Activated naive CD8-positive, alpha-beta T cell treated with anti-CD3 and anti-CD28 coated beads, Interleukin-2, amount 50 U/mL, for 24 hours (primary cell): ENCODE measurements at places on chromosomes 5 and 9.
A peak's percentile ranks its signal among the peaks of the same experiment; 100 is the strongest.

DNA sequence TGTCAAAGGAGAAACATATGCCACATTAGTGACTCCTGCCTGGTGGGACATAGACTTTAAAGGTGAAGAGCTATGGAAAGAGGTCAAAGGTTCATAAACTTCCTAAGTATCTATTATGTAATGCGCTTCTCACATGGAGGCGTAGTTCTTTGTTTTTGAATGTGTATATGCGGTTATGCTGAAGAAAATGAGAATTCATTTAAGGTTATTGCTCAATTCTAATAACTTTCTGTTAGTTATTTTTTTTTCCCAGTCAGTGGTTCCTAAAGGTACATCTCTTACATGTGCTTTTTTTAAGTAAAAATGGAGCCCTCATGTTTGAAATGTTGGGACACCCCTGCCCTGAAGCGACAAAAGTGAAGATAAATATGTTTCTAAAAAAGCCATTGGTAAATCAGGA is 156.2 kb downstream of the SPATA31D1 start:
- no peak overlapping the region for H3K4me3 ChIP-seq
- peaks cover under 1% of the 10 kb centered on the region for H3K27me3 ChIP-seq
- H3K4me1 ChIP-seq = no peaks in the 10 kb centered on the region
- no peaks in the 10 kb centered on the region for H3K36me3 ChIP-seq

DNA sequence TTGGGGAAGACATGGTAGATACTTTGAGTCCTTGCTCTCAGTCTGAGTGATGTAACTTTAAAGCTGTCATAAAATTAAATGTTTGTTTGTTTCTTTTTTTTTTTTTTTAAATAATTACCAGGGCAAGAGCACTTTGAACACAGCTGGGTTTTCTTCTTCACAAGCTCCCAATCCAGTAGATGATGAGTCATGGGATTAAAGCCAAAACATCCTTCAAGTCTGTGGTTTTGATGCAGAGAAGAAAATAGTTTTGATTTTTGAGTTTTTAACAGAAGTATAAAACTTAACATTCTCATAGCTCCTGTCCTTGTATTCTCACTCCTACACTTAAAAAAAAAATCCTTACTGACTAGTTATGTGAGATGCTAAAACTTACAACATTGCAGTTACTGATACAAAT is 34.8 kb upstream of the IL31RA start:
- H3K27ac ChIP-seq = no peak overlapping the region
- peaks cover 2% of the 10 kb centered on the region for H3K4me1 ChIP-seq
- H3K4me3 ChIP-seq = no peak overlapping the region
- peaks cover 32% of the 10 kb centered on the region for H3K27me3 ChIP-seq
- no peak for DNase-seq

DNA sequence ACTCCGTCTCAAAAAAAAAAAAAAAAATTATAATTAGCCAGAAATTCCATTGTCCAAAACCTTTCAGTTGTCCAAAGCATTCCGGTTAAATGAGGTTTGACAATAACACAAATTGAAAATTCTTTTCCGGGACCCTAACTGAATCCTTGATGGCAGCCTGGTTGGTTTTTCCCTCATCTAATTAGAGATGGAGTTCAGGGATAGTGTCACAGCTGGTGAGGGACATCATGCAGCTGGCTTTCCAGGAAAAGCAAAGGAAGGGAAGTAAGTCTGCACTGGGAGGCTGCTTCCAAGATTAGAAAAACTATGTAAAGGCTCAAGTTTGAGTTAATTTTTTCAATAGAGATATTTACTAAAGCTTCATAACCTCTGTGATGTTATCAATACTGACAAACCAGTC is 195.4 kb downstream of the ADAMTS12 start:
- no peak for DNase-seq
- no peaks in the 10 kb centered on the region for H3K36me3 ChIP-seq
- H3K4me1 ChIP-seq = no peaks in the 10 kb centered on the region
- H3K4me3 ChIP-seq = no peak overlapping the region
- H3K27me3 ChIP-seq = no peaks in the 10 kb centered on the region

DNA sequence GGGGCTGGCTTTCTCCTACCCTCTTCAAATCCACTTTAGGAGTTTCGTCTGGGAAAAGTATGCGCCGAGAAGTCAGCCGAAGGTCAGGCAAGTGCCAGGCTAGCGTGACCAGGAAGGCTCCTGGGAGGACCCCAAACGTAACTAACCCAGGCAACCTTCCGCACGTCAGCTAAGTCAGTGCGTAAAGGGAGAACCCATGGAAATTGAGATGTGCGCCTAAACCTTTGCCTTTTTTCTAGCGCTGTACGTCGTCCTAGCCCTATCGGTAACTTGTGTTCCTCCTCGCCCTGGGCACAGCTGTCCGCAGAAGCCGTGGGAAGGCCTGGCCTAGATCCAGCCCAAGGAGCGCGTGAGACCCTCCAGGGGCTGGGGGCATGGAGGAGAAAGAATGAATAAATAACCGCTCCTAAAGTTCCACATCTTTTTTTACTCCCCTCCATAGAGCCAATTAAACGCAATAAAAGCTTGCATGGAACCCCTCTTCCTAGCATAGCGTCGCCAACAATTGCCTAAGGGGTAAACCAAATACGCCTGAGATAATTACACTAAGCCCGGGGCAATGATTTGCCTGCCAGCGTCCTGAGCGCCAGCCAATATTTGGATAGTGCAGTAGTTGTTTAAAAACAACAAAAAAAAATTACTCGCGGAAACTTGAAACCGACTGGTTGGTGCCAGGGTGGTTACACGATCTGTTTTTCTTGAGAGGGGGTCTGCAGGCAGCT is 4.0 kb upstream of the FOXB2 start:
- peak overlapping the region; percentile 11 for H3K4me3 ChIP-seq
- H3K27me3 ChIP-seq = peaks cover 87% of the 10 kb centered on the region
- no peak for DNase-seq
- peak overlapping the region; percentile 59 for H3K27ac ChIP-seq
- H3K36me3 ChIP-seq = peaks cover 2% of the 10 kb centered on the region

DNA sequence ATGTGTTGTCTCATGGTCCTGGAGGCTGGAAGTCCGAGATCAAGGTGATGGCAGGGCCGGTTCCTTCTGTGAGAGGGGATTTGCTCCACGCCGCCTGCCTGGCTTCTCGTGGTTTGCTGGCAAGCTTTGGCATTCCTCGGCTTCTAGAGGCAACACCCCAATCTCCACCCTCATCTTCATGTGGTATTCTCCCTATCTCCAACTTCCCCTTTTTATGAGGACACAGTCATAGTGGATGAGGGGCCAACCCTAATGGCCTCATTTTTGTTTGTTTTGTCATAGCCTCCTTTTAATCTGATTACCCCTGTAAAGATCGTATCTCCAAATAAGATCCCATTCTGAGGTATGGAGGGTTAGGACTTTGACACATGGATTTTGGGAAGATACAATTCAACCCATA is 41.7 kb upstream of the CLK4 start:
- H3K27me3 ChIP-seq = peaks cover 21% of the 10 kb centered on the region
- no peaks in the 10 kb centered on the region for H3K36me3 ChIP-seq
- H3K4me1 ChIP-seq = peaks cover 17% of the 10 kb centered on the region
- H3K27ac ChIP-seq = no peak overlapping the region
